ENCODE measurements at places on chromosomes 7 and 10. TPM values are rescaled to one million over a fixed set of nuclear protein-coding genes. Genes with fewer than 3 reads are reported as not detected.

- DNase-seq, result peak; percentile 23
Measured at GRCh38 chr10:33706191-33706590, 371.7 kb upstream of the NRP1 start.

DNA sequence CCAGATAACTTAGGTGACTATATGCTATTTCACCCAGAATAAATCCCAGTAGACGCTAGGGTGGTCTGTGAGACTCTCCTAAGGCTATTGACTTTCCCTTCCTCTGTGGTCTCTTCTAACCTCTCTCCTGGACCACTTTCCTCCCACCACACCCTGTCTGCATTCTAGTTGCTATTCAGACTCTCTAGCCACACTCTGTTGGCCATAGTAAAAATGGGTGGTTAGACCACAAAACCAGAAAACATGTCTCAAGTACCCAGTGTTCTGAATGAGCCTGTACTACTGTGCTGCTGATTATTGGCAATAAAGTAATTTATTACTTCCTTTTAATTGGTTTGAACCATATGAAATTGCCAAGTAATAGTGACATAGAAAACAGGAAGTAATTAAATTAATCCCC, 240.8 kb downstream of the KIF20B start:
- no peak for DNase-seq

- DNase-seq, result no peak
Measured at GRCh38 chr7:104275900-104276299, 52.5 kb upstream of the LHFPL3 start.

GRCh38 chr10:102283890-102284289, 38.6 kb downstream of the GBF1 start:
- DNase-seq, result no peak

DNA sequence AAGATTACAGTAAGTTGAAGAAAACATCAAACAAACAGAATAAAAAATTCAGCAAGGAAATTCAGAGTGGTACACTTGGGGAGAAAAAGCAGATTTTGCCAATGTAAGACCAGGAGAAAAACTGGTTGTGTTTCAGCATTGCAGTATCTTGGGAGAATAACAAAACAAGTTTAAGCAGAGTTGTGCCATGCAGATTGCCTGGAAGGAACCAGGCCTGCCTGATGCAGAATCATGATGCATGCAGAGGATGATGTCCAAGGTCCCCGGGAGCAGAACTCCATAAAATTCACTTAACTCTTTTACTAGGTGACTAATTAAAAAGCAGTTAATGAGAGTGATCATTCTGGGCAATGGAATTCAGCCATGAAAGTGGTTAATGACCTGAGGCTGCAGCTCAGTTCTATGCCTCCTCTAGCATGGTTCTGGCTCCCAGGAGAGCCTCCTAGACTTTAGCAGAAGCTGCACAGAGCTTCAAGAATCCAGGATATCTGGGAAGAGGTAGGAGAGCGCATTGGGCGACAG, 379.7 kb upstream of the C7orf33 start:
- no peak for DNase-seq

DNA sequence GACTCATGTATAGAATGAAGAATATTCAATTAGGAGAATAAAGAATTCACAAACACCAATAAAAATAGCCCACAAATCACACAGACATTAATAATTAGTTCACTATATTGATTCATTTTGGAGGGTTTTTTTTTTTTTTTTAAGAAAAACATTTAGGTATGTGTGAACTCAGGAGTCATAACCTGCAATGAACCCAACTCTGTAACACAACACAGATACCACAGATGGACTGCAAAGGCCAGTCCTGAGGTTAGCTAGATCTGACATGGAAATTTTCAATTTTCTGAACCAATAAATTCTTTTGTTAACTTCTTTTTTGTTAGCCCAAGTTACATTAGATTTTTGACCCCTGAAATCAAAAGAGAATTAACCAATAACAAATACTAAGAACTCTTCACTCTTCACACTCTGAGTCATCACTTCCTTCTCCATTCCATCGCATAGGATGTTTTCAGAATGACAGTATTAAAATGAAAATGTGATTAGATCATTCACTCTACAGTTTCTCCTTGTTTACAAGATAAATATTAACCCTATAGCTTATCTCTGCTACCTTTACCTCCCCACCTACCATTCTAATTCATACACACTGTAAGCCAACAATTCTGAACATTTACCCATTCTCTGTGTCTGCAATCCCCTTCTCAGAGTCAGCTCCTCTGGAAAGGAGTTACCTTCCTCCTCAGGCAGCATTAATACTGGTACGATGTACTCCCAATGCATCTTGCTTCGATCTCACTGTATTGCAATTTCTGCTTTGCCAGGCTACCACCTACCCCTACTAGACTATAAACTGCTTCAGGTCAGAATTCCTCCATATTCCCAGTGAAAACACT, 141.5 kb downstream of the LRRN3 start:
- no peak for DNase-seq

GRCh38 chr10:88243836-88244730, 339.0 kb downstream of the RNLS start:
- DNase-seq, result peak; percentile 87

DNA sequence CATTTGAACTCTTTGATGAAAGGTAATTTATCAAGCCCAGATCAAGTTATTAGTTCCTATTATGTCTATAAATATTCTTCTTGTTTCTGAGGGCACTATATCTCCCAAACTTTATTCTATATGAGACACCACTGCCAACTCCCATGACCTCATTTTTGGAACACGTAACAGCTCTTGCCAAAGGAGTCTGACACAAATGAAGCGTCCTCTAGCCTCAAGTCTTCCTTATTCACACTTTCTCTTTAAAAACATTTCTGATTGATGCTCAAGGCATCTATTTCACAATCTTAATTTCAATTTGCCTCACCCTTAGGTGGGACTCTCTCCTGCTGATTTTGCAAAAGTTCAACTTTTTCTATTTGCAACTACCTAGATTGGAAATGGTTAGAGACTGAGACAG, 848.4 kb downstream of the GATA3 start:
- no peak for DNase-seq

GRCh38 chr10:50578949-50579348, 44.8 kb downstream of the SGMS1 start:
- no peak for DNase-seq

DNA sequence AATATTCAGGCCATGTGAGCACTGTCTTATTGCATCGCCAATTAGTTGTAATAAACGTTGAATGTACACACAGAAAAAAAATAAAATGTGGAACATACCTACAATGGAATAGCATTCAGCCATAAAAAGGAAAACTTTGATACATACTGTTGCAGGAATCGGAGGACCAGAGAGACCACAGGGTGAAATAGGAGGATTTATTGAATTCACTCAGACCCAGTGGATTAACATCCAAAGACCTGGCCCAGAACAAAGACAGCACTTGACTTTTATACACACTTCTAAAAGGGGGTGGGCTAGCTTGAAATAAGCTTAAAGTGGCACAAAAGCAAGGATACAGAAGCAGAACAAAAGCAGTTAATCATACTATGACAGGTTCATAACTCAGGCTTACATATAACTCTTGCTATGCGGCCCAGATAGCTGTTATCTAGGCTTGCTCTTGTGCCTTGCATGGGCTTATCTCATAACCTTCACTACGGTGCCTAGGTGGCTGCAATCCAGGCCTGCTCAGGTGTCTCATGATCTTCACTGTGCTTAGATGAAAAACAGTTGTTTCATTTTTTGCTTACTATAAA, 292.2 kb upstream of the TAC1 start:
- DNase-seq, result no peak

DNA sequence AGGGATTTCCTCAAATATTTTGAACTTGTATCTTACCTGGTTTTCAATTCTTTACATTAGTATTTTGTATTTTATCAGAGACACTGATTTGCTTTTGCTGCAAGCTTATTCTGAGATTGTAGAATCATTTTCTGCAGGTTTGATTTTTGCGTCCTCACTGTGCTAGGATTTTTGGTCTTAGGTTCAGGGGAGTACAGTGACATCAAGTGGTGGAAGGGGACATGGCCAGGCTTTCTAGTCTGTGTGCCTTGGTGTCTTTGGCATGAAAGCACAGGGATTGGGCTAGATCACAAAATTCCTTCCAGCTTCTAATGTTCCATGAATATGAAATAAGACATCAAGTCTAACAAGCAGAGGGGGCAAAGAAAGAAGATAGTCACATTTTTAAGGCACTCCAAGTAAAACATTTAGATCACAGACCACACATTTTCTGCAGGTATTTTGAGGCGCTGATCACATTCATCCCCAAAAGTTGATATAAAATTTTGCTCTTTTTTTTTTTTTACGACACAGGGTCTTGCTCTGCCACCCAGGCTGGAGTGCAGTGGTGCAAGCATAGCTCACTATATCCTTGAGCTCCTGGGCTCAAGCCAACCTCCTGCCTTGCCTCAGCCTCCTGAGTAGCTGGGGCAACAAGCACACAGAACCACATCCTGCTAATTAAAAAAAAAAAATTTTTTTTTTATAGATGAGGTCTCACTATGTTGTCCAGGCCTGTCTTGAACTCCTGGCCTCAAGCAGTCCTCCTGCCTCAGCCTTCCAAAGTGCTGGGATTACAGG, 124.4 kb downstream of the PON1 start:
- DNase-seq, result peak; percentile 15

DNA sequence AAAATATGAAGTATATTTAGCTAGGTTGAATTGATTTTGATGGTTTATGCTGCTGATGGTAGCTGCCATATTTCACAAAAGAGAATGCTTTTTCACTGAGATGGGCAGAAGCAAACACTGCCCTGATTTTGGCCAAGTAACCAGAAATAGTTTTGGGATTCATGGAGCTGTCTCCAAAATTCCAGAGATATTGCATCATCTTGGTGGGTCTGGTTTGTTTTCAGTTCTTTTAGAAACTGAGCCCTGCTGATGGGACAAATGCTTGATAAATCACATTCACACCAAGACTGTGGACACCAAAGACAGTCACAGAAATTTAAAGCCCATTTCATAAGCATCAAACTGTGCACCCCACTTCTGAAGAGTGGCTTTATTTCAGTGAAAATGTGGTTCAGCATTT, 140.5 kb downstream of the BICC1 start:
- DNase-seq, result no peak

Gene PAPOLB
- total RNA-seq, result 0.13 TPM

Gene CPA2
- total RNA-seq, result not detected

Gene NKX1-2
- total RNA-seq, result not detected

Gene STEAP1B
- total RNA-seq, result 0.25 TPM

Gene VPS41
- 46.7 TPM for total RNA-seq

Gene ZNF117
- 2.1 TPM for total RNA-seq

Gene ALOX5
- total RNA-seq, result 21.8 TPM

Gene CDHR1
- 0.64 TPM for total RNA-seq

All from heart right ventricle (tissue), 16 donors.